Progenitor cell of endocrine pancreas (in vitro differentiated cells): ENCODE measurements at places on chromosomes 7 and 10.

- no peak for DNase-seq
Observed at GRCh38 chr7:43856996-43857395, 12.3 kb downstream of the MRPS24 start.

GRCh38 chr10:87546971-87547413 lies 42.3 kb downstream of the MINPP1 start:
- DNase-seq = no peak

- DNase-seq = peak; percentile 25
Observed at GRCh38 chr7:1665549-1666316, 4.3 kb upstream of the ELFN1 start.

GRCh38 chr10:47026301-47027107 lies 115.3 kb downstream of the PTPN20 start:
- DNase-seq = peak; percentile 7

DNA sequence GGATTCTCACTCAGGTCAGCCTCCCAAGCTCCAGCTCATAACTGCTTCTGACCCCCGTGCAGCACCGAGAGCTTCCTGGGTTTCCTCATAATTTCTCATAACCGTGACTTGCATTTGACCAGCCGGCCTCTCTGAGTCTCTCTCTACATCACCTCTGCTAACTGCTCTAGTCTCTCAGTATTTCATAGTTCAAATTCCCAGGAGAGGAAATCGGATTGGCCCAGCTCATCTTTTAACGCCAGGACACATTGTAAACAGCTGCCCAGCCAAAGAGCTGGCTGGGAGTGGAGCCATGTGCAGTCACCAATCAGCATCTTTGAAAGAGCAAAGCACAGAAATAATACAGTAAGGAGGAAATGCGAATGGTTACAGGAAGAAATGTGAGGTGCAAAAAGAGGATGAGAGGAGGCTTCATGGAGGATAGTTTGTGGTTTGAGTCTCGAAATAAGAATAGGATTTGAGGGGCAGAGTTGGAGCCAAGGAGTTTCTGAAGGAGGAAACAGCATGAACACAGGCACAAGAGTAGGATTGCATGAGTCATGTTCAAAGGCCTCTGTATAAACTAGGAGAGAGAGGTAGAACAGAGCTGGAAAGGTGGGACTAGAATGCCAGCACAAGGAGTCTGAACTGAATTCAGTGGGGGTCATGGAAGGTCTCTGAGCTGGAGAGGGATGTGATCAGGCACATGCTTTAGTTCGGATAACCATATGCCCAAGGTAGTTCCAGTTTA lies 15.2 kb upstream of the LBX1 start:
- DNase-seq = no peak

DNA sequence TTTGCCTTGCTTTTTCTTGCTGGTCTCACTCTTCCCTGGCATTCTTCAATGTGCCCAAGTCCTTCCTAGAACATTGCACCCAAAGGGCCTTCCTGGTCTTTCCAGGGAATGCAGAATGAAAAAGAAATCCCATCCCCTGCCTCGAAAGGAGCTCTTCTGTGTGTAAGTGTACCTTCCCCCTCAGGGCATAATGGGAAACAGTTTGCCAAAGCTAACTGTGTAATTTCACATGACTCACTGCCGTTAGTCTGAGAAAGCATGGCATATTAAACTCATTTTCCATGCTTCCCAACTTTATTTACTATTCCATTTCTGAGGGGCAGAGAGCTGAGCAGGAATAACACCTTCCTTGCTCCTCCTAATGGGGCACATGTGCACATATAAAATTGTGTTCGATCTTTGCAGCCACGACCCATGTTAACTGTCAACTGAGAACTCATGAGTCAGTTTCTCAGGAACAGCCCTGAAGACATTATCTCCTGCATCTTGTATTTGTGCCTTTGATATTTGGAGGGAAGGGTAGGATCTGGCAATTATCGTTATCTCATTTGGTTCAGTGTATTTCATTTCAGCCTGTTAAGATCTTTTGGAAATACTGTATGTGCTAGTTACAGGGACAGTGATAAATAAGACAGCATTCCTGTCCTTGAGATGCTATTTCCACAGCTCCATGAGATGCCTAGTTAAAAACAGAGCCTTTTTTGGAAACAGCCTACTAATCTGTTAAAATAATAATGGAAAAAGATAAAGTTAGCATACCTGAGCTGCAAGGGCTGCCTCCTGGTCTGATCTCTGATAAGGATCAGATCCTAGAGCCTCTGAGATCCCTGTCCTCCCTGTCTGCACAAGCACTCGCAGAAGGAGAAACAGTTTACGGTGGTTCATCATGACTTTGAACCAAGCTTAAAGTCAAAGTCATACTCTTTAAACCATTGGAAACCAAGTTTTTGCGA lies 42.3 kb downstream of the IKZF1 start:
- no peak for DNase-seq

- no peak for DNase-seq
Observed at GRCh38 chr7:143314127-143314526, 1.8 kb upstream of the CLCN1 start.

DNA sequence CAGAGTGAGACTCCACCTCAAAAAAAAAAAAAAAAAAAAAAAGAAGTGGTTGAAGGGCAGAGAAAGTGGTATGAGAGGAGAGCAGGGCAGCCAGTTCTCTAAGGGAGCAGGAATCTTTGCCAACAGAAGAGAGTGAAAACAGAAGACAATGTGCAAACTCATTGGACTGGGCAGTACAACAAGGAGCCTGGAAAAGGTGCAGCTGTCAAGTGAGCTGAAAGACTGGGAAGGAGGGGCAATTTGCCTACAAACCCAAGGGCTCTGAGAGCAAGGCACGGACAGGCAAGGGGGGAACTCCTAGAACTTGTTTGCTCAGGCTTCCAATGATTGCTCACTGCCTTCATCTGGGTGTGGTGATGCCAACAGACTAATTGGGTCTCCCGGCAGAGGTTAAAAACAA lies 9.5 kb downstream of the ACTR1A start:
- DNase-seq = no peak

GRCh38 chr7:102320601-102321350 lies 34.1 kb downstream of the SH2B2 start:
- no peak for DNase-seq

DNA sequence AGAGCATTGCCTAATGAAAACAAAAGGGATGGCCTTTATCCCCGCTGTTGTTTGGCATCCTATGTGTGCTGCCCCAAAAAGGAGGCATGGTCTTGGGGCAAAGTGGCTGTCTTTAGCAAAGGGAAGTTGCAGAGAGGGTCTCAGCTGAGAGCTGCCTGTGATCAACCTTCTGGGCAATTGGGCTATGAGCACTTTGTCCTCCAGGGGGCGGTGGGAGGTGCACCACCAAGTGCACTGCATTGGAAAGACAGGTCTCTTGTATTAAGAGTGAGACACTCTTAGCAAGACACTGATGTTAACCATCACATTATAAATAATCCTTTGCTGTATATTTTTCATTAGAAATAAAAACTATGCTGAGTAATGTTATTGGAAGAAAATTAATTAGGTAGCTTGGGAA lies 314.8 kb downstream of the POM121L12 start:
- DNase-seq = peak; percentile 45
